ENCODE measurements at places on chromosomes 7 and 10. TPM values are rescaled to one million over a fixed set of nuclear protein-coding genes. Genes with fewer than 3 reads are reported as not detected.

The SFMBT2 gene
- total RNA-seq = 1.3 TPM

The NME8 gene
- total RNA-seq = not detected

The TMEM225B gene
- total RNA-seq = 0.31 TPM

The MYL10 gene
- total RNA-seq = not detected

The SEMA4G gene
- total RNA-seq = 4.7 TPM

The STMP1 gene
- 29.5 TPM for total RNA-seq

The PIP gene
- total RNA-seq = not detected

The PRSS37 gene
- total RNA-seq = not detected

The CYP3A4 gene
- 0.15 TPM for total RNA-seq

The HACD1 gene
- 53.1 TPM for total RNA-seq

The SPDYE16 gene
- total RNA-seq = not detected

The LBX1 gene
- 0.15 TPM for total RNA-seq

The SCIN gene
- total RNA-seq = 5.6 TPM

The PIK3CG gene
- total RNA-seq = 0.13 TPM

The JCAD gene
- total RNA-seq = 40.7 TPM

The TMEM176B gene
- 0.31 TPM for total RNA-seq

The HOXA7 gene
- total RNA-seq = not detected

The EPO gene
- total RNA-seq = not detected

The MYH16 gene
- 0.23 TPM for total RNA-seq

GRCh38 chr10:112716924-112717413 lies 233.1 kb upstream of the TCF7L2 start:
- peak; percentile 95 for DNase-seq

GRCh38 chr10:111116211-111116610 lies 39.4 kb downstream of the ADRA2A start:
- DNase-seq = no peak

DNA sequence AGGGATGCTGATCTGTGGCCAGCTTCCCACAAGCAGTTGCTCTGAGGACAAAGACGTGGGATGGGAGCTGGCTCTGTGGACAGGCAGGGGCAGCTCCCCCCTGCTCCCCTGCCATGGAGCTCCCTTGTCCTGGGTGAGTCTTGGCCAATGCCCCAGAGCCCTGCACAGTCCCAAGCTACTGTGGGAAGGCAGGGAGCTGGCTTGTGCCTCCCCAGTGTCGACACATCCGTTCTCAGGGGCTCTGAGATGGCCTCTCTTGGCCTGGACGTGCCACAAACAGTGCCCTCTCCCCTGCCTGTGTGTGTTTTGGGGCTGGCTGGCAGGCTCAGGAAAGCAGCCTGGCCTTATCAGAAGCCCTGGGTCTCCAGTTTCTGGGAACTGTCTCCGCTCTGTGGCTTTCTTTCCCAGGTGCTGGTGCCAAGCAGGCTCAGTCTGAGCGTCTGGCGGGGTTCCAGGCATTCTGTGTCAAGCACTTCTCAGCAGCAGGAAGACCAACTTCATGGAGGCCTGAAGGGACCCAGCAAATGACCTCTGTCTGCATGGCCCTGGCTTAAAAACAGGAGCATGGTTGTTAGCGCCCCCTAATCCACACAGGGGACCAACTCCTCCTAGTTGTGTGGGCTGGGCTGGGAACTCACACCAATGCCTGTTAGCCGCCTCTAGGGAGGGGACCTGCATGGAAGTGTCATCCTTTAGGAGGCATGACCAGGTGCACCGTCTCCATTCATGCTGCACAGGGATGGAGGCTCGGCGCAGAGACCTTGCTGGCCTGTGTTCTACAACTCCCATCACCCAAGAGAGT lies 375.2 kb downstream of the RPS24 start:
- no peak for DNase-seq

- DNase-seq = no peak
Measured at GRCh38 chr7:37119296-37119860, 329.3 kb downstream of the ELMO1 start.

DNA sequence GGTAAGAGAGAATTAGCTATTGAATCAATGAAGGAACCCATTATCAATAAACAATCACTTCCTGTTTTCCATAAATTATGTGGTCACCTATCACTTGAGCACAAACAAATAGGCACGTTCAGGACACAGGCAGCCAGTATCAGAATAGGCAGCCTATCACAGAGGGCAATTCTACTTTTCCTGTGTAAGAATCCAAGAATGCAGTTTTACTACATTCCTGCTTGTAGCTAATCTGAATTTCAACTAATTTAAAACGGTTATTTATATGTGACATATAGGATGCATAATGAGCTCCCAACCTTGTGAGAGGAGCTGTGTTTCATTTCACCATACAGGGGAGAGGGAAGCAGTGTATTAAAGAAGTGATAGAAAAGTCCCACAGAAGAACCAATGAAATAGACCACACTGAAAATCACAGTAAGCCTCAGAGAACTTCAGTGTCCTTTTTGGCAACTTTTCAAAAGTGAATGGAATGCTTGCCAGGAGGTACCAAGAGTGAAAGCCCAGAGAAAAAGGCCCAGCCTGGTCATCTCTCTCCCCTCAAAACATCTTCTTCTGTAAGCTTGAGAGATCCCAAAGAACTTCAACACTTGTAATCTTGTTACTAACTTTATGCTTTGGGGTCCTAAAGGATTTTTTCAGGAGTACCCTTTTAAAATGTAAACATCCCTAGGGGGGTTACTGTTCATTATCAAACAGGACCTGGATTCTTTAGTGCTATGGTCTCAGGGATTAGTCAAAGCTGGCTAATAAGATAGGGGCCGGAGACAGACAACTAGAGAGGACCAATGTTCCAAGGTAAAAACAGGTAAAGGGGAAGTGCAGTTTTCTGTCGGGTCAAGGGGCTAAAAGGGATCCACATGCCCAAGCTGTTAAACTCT lies 1.3 kb downstream of the IMMP2L start:
- no peak for DNase-seq

DNA sequence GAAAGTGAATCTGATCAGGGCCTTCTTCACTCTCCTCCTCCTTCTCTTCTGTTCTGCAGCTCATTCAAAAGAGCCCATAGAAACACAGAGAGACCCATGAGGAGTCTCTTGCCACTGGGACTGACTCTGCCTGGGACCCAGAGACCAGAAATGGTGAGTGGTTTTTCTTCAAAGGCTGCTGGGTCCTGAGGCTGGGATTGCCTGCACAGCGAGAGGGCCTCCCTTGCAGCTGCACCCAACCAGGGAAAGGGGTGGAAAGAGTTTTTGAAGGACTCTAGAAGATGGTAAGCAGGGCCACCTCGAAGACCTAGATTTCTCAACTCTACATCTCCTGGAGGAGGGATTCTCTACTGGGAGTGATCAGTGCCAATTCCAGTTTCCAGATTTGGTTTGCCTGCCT lies 15.5 kb upstream of the HOXA13 start:
- DNase-seq = no peak

- DNase-seq = no peak
Measured at GRCh38 chr10:56547163-56547562, 186.1 kb upstream of the ZWINT start.

DNA sequence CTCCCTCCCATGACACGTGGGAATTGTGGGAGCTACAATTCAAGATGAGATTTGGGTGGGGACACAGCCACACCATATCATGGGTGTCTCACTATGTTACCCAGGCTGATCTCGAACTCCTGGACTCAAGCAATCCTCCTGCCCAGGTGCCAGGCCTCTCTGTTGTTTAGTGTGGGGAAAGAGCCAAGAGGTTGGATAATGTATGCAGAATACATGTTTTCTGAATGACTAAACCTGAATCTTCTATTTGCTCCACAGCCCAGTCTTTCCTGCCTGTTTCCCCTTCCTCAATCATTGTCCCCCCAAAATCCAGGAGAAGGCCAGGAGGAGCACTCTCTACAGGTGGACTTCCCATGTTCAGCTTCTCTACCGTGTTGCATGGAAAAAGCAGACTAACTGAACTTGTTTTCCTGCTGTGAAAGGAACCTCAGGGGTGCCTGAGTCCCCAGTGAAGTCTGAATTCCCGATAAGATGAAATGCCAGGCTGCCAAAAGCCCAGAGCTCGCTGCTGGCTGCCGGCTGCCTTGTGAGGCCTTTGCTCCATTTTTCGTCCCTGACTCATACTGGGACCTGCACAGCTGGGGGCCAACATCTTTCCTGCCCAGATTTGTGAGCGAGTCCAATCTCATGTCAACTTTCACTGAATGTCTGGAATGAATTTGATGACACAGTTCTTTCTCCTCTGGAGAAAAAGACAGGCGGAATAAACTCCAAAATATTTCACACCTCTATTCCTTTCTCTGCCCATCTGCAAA lies 588.0 kb downstream of the CALN1 start:
- DNase-seq = no peak

GRCh38 chr10:70084189-70084588 lies 31.5 kb downstream of the MACROH2A2 start:
- no peak for DNase-seq

GRCh38 chr7:55273186-55273980 lies 91.8 kb upstream of the LANCL2 start:
- no peak for DNase-seq

- DNase-seq = no peak
Measured at GRCh38 chr10:96919785-96920430, 87.8 kb downstream of the LCOR start.

DNA sequence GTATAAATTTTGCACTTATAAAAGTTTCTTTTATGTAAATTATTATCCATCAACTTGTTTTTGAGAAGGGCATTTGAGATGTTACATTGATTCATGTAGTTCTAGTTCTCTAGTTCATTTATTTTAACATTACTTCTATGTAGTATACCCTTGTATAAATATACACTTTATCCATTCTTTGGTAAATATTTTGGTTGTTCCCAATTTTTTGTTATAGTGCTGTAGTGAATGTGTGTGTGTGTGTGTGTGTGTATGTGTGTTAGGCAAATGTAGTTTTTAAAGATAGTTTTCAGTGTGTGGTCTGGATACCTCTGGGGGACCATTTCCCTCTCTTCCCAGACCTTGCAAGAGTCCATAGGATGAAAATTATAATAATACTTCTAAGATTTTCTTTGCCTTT lies 15.0 kb downstream of the PRKAR2B start:
- no peak for DNase-seq

- peak; percentile 20 for DNase-seq
Measured at GRCh38 chr10:66925896-66926715, at the start of gene LRRTM3. TSS of gene LRRTM3 (plus strand) at chr10:66926036.

- DNase-seq = no peak
Measured at GRCh38 chr10:558891-559766, 130.3 kb downstream of the DIP2C start.

GRCh38 chr10:43926875-43927406 lies 278.3 kb upstream of the ZNF32 start:
- no peak for DNase-seq

- no peak for DNase-seq
Measured at GRCh38 chr10:83083831-83084230, 1055.5 kb upstream of the GHITM start.

GRCh38 chr10:97738616-97739015 lies 1.7 kb downstream of the ZFYVE27 start:
- DNase-seq = no peak

GRCh38 chr7:69922026-69922803 lies 323.9 kb downstream of the AUTS2 start:
- DNase-seq = no peak

- no peak for DNase-seq
Measured at GRCh38 chr10:80132299-80133139, at the start of gene PLAC9. TSS of gene PLAC9 (plus strand) at chr10:80132730. CDS start at chr10:80132763, 33 bp downstream.

- no peak for DNase-seq
Measured at GRCh38 chr10:80443531-80443974, 10.6 kb upstream of the TSPAN14 start.

GRCh38 chr7:29017713-29018112 lies 59.6 kb upstream of the TRIL start:
- no peak for DNase-seq

- DNase-seq = no peak
Measured at GRCh38 chr7:138773817-138774216, 24.0 kb upstream of the TMEM213 start.

DNA sequence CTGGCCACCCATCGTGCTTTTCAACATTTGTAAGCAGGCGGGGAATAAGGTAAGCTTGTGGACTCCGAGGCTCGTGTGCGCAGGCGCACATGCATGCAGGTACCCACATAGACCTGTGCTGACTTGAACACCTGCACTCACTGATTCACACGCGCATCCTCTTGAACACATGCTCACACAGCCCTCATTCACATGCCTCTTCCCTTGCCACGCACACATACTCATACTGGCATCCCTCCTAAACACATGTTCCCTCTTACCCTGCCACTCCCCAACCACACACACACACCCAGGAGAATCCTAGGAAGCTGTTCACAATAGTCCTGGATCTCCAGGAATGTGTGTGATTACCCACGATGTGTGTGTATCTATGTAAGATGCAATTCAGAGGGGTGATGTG lies 44.1 kb upstream of the LBX1 start:
- DNase-seq = no peak

DNA sequence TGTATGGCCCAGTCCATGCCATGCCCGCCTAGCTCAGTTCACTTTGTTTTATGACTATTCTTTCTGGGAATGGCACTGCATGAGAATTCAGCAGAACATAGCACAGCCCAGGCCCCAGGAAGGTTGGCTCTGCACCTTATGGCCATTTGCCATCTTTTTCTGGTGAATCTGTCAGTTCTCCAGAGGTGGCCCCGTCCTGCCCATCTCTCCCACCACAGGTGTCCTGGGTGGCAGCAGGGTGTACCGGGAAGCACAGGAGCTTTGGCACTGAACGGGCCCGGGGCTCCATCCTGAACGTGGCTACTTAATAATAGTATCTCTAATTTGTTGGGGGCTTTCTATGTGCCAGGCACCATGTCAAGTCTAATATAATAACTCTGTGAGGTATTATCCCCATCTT lies 24.7 kb downstream of the GOLGA7B start:
- no peak for DNase-seq

DNA sequence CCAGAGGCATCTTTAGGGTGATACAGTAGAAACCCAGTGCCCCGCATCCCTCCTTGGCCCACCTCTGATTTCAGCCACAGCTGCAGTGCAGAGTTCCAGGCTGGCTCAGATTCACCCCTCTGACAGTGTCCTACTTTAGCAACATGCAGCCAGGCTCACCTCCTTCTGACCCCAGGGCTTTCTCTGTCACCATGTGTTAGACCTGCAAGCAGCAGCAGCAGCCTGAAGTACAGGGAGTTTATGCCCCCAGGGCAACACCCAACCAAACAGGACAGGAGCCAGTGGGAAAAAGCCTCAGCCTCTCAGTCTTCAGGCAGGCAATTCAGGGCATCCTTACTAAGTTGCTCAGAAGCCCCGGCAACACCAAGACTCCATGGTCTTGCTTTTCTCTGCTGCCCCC lies 109.0 kb upstream of the PLXNA4 start:
- no peak for DNase-seq

- DNase-seq = no peak
Measured at GRCh38 chr7:46459942-46460341, 538.9 kb upstream of the IGFBP3 start.

DNA sequence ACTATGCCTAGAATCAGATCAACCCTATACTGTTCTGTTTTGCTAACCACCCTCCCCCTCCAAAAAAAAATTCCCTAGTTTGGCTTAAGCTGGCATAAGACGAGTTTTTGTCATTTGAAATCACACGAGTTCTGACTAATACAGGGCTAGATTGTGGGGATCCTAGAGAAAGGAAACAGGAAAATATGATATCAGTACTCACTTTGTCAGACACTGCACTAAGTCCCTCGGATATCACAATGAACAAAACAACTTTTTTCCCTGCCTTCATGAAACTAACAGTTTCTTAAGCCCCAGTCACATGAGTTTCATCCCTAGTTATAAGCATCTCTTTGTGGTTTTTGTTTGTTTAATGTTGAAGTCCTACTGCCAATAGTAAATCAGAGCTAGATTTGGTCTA lies 118.5 kb downstream of the ITGB8 start:
- no peak for DNase-seq

- no peak for DNase-seq
Measured at GRCh38 chr7:82904871-82905270, 257.8 kb downstream of the PCLO start.

- no peak for DNase-seq
Measured at GRCh38 chr10:89942217-89942616, 240.8 kb downstream of the KIF20B start.
